ENCODE measurements at places on chromosomes 13 and 19.
A peak's percentile ranks its signal among the peaks of the same experiment; 100 is the strongest.

GRCh38 chr13:110470272-110471009 lies 91.1 kb downstream of the RAB20 start:
- DNase-seq = no peak

- no peak for DNase-seq
These were observed 65.9 kb downstream of the ENOX1 start for GRCh38 chr13:43720780-43721397.

- DNase-seq = no peak
These were observed 13.9 kb upstream of the ZNF536 start for GRCh38 chr19:30358319-30358718.

GRCh38 chr13:102870677-102871415 lies 25.0 kb downstream of the ERCC5 start:
- DNase-seq = peak; percentile 66

DNA sequence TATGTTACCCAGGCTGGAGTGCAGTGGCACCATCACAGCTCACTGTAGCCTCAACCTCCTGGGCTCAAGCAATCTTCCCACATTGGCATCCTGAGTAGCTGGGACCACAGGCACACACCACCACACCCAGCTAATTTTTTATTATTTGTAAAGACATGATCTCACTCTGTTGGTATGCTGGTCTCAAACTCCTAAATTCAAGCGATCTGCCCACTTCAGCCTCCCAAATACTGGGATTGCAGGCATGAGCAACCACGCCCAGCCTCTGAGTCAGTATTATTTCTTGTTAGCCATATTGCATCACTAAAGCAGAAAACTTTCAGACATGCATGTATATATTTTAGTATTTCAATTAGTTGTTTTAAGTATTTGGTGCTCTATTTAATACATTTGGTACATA lies 376.4 kb downstream of the GPC6 start:
- no peak for DNase-seq

DNA sequence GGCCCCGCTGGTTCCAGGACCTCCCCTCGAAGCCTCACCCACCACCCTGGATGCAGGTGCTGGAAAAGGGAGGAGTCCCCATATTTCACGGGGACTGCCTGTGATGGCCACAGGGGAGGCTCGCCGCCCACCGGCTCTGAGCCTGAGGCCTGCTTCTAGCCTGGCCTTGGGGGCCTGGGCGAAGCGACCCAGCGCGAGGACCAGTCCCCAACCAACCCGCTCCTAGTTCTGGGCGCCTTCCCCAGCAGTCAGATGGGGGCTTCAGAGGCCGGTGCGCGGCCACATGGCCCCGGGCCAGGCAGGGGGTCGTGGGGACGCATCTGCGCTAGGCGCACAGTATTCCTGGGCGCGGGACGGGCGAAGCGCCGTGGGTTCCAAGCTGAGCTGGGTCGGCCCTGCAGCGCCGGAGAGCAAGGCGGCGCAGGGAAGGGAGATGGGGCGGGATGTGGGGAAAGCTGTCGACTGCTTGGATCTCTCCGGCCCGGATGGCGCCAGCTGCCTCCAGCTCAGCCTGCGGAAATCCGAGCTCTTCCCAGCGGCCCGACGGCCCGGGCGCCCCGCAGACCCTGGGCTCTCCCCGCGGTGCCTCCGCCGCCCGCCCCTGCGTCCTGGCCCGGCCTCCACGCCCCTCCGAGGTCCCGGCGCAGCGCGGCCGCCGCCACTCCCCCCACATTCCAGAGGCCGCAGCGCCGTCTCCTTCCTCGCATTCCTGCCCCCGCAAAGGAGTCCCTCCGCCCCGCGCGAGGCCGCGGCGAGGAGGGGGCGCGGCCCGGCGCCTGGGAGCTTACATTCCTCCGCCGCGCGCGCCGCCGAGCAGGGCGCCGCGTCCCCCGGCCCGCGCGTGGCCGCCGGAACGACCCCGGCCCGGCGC lies at the start of gene WTIP:
WTIP (plus strand) TSS at position 788 of the 871 bp plus-strand sequence. CDS start 217 bp downstream, outside the sequence.
- no peak for DNase-seq

DNA sequence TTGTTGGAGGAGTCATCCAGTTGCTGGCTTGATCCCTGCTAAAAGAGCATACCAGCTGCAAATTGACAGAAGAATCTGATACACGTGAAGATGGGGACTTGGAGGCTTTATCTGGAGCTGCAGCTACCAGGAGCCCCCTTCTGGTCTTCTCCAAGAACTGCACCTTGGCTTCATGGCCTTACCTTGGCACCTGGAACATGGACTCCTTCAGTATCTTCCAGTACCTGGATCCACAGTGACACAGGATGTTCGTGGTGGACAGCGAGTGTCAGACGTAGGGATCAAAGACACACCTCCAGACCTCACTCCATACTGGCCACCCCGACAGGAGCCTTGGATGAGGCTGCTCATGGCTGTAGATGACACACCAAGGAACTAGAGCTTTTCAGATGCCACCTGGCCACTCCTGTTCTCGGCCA lies 9.9 kb upstream of the ACSBG2 start:
- peak; percentile 83 for DNase-seq

DNA sequence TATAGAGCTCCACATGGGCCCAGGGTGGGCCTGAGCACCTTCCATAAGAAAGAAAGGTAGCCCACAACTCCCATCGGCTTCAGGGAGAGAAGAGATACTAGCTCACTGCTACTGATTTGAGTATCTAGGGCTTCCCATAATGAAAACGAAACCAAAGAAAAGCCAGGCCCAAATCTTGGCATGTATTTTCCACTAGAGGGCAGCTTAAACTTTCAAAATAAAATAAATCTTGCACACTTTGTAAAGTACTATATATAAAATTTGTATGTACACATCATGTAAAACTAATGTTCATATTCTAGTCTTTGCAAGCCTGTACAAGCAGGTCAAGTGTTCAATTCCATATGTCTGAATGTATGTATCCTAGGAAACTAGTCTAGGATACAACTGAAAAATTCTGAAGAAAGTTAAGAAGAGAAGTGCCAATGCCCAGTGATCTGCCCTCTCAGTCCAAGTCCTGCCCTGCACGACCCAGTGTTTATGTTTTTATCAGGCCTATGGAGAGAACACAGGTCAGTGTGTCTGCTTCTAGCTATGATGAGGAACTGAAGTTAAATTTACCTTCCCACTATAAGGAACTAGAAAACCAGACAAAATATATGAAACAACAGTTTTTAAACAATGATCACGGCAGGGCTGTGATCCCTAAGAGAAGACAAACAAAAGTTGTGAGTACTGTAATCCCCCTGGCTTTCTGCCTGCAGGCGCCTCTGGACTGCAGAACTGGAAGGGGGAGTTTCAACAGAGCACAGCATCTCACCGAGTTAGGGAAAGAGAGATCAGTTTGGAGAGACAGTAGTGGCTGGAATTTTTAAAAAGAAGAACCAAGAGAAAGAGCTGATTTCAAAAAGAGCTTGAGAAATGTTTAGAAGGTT lies 475.7 kb downstream of the UQCRFS1 start:
- DNase-seq = peak; percentile 20

DNA sequence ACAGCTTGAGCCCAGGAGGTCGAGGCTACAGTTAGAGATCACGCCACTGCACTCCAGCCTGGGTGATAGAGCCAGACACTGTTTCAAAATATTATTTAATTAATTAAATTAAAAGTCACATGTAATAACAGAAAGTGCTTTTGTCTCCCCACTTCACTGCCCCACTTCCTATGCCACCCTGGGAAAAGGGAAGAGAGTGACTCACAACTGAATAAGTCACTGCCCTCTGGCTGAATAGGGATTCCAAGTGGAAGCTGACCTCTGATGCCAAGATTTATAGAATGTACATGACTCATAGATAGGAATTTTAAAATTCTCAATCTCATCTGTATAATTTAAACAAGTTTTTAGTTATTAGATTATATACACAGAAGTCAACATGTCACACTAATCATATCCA lies 22.2 kb upstream of the ERVV-1 start:
- DNase-seq = no peak

- no peak for DNase-seq
These were observed 379.0 kb downstream of the EFNB2 start for GRCh38 chr13:106156468-106156867.

DNA sequence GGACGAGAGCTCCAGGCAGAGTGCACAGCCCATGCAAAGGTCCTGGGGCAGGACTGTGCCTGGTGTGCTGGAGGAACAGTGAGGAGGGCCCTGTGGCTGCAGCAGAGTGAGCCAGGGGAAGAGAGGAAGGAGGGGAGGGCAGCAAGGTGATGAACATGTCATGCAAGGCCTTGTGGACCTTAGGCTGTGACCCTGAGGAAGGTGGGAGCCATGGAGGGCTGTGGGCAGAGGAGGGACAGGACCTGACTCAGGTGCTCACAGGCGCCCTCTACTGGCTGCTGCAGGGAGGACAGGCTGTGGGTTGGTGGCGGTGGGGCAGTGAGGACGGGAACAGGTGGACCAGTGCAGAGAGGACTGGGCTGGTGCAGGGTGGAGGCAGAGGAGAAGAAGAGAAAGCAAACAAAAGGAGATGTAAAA lies 170.3 kb downstream of the PTPRS start:
- DNase-seq = peak; percentile 42

GRCh38 chr19:18280247-18281081 lies 958 bp downstream of the JUND start:
- DNase-seq = peak; percentile 85

DNA sequence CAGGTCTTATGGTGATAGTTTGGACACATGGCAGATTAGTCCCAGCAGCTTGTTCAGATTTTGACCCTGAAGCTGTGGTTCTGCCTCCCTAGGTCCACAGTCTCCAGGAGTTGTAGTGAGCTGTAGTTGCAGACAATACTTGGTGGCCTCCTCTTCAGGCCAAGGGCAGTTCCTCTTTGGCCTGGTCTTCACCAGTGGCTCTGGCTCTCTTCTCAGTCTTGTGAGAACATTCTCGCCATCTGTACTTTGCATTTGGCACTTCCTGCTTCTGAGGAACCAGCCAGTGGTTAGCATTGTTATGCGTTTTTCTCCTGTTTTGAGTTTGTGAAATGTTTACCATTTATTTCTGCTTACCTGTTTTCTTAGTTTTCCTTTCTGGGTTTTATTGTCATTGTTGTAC lies 40.7 kb downstream of the PCCA start:
- DNase-seq = no peak

GRCh38 chr19:48444129-48444935 lies 1.5 kb upstream of the GRWD1 start:
- no peak for DNase-seq

DNA sequence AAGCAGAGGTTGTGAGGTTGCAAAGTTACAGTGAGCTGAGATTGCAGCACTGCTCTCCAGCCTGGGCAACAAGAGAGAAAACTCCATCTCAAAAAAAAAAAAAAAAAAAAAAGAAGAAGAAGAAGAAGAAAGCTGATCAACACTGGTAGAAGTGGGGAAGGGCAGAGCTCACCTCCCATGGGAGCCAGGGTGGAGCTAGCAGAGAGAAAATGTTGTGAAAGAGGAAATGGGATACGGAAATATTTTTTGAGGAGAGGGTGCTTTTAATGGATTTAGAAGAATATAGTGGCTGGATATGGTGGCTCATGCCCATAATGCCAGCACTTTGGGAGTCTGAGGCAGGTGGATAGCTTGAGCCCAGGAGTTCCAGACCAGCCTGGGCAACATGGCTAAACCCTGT lies 6.8 kb downstream of the GPR42 start:
- no peak for DNase-seq

- DNase-seq = no peak
These were observed 93.1 kb downstream of the PCDH17 start for GRCh38 chr13:57724486-57725272.

DNA sequence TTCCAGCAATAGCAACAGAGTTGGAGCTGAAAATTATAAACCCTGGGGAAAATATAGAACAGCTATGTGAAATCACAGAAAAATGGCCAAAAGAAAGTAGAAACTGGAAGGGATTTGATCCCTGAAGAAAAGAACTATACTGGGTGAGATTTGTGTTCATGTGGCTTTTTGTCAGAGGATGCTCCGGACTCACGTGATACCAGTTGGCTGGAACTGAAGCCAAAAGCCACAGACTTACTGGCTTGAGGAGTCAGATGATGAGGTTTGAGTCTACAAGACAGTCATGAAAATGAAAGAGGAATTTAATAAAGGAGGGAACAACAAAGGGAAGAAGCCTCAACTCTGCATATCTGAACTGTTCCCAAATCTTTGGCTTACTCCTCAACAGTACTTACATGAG lies 427.1 kb downstream of the GPC5 start:
- DNase-seq = no peak

DNA sequence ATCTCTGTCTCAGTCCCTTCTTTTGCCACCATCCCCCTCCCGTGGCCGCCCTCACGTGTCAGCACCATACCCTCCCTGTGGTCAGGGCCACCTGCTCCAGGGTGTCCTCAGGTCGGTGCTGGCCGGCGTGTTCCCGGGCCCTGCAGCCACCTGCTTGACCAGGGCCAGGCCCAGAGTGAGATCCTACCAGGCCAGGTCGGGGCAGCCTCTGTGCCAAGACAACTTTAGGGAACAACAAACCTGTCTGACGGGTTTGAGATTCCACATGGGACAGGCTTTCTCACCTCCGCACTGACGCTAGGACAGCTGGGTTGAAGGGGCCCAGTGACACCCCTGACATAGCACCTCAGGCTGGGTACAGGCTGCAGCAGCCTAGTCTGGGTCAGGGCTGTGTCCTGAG lies 7.5 kb upstream of the SBNO2 start:
- no peak for DNase-seq

- DNase-seq = no peak
These were observed 20.1 kb downstream of the PCCA start for GRCh38 chr13:100108913-100109507.

DNA sequence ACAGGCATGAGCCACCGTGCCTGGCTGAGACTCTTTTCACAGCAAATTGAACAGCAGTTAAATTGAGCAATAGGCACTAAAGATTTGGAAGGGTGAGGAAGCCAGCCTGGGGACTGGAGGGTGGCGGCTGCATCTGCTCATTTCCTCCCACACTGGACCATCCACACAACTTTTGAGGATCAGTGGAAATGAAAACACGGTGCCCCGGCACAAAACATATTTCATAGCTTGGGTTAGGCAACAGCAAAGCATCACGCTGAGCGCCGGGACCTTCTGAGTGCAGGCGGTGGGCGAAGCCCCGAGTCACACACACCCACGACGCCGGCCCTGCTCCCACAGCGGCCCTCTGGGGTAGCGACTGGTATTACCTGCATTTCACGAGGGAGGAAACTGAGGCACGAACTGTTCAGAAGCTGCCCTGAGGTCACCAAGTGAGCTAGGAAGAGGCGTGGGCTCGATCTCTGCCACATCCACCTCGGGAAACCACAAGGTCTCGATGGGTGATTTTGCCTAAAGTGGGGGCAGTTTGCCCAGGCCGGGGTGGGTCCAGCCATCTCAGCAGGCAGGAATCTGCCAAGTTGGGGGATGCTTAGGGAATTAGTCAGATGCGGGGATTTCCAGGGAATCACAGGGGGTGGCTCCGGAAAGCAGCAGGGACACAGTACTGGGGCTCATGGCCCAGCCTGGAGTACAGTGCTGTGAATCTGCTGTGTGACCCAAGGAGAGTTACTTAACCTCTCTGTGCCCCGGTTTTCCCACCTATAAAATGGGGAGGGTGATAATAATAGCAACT lies 3.5 kb upstream of the SBNO2 start:
- DNase-seq = no peak

DNA sequence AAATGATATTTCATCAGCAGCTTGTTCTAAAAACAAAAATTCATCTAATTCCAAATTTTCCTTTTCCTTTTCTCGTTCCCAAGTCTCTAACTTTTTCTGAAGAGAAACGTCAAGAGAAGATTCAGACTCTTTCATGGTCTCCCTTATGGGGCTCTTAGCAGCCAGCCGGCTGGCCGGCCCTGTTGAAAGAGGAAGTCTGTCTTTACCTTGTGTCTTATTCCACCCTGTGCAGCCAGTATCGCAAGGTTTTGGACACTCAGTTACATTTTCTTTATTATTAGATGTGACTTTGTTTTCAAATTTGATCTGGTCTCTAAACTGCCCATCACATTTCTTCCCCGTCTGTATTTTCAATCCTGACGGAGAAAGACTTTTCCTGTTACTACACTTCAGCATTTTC lies 142.3 kb downstream of the RNF17 start:
- no peak for DNase-seq
